ENCODE measurements at places on chromosomes 11 and 22. TPM values are rescaled to one million over a fixed set of nuclear protein-coding genes. Genes with fewer than 3 reads are reported as not detected.
A peak's percentile ranks its signal among the peaks of the same experiment; 100 is the strongest.

Gene ZP1
- not detected for total RNA-seq

Gene FOLH1
- not detected for total RNA-seq

Gene SLC6A5
- not detected for total RNA-seq

Gene NECTIN1
- 16.8 TPM for total RNA-seq

Gene TEX12
- total RNA-seq, result not detected

Gene MS4A2
- 1.0 TPM for total RNA-seq

Gene VPREB1
- total RNA-seq, result not detected

Gene AGBL2
- 17.4 TPM for total RNA-seq

Gene OR51G1
- total RNA-seq, result not detected

Gene TRIM48
- total RNA-seq, result not detected

Gene TMEM191B
- 4.7 TPM for total RNA-seq

Gene RTN4RL2
- total RNA-seq, result not detected

Gene OR8G5
- total RNA-seq, result not detected

GRCh38 chr22:43789452-43789851 is 22.7 kb downstream of the EFCAB6 start:
- no peak for DNase-seq
- no peaks in the 10 kb centered on the region for H3K4me1 ChIP-seq
- H3K36me3 ChIP-seq, result no peaks in the 10 kb centered on the region
- H3K27me3 ChIP-seq, result no peaks in the 10 kb centered on the region
- no peak overlapping the region for H3K27ac ChIP-seq

GRCh38 chr11:45537614-45538013 is 127.8 kb downstream of the CHST1 start:
- H3K4me1 ChIP-seq, result no peaks in the 10 kb centered on the region
- H3K4me3 ChIP-seq, result no peak overlapping the region
- no peaks in the 10 kb centered on the region for H3K27me3 ChIP-seq
- no peaks in the 10 kb centered on the region for H3K36me3 ChIP-seq

- H3K27ac ChIP-seq, result peak overlapping the region; percentile 63
- no peak for DNase-seq
- no peaks in the 10 kb centered on the region for H3K4me1 ChIP-seq
- H3K4me3 ChIP-seq, result no peak overlapping the region
- H3K27me3 ChIP-seq, result no peaks in the 10 kb centered on the region
- H3K36me3 ChIP-seq, result no peaks in the 10 kb centered on the region
These were observed 157.0 kb upstream of the TIMP3 start for GRCh38 chr22:32644252-32645100.

- peak overlapping the region; percentile 28 for H3K4me3 ChIP-seq
- H3K27ac ChIP-seq, result peak overlapping the region; percentile 46
These were observed 16.9 kb downstream of the CTNND1 start for GRCh38 chr11:57778318-57779037.

- peak overlapping the region; percentile 77 for H3K27ac ChIP-seq
- H3K4me1 ChIP-seq, result no peaks in the 10 kb centered on the region
- DNase-seq, result no peak
- no peaks in the 10 kb centered on the region for H3K36me3 ChIP-seq
- H3K27me3 ChIP-seq, result no peaks in the 10 kb centered on the region
These were observed 351.3 kb downstream of the LARGE1 start for GRCh38 chr22:33569018-33569417.

DNA sequence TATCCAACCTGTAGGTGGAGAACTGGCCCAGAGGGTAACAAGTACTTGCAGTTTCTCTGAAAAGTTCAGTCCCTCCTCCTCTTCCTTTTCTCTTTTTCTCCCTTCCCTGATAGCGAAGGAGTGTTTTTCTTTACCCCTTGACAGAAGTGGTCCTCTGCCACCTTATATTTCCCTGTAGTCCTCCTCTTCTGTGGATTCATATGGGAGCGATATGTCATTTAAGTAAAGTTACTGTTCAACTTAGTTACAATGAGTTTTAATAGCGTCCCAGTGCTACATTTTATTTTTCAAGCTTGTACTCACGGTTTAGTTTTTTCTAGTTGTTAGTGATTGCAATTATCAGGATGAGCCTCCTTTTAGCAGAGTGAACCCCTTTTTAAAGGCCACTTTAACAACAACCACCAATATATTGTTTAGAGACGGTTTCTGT is 1.4 kb downstream of the PCF11 start:
- no peaks in the 10 kb centered on the region for H3K36me3 ChIP-seq
- no peak for DNase-seq
- peak overlapping the region; percentile 90 for H3K4me3 ChIP-seq
- peak overlapping the region; percentile 100 for H3K27ac ChIP-seq
- H3K4me1 ChIP-seq, result peaks cover 5% of the 10 kb centered on the region

- peaks cover 30% of the 10 kb centered on the region for H3K4me1 ChIP-seq
- no peaks in the 10 kb centered on the region for H3K36me3 ChIP-seq
- H3K4me3 ChIP-seq, result peak overlapping the region; percentile 77
- H3K27me3 ChIP-seq, result no peaks in the 10 kb centered on the region
- no peak for DNase-seq
These were observed 397 bp upstream of the CD44 start for GRCh38 chr11:35138606-35138942.

GRCh38 chr11:11363674-11364073 is 10.6 kb upstream of the CSNK2A3 start:
- no peak for DNase-seq
- H3K27ac ChIP-seq, result no peak overlapping the region
- H3K4me3 ChIP-seq, result no peak overlapping the region
- H3K27me3 ChIP-seq, result no peaks in the 10 kb centered on the region
- no peaks in the 10 kb centered on the region for H3K4me1 ChIP-seq

DNA sequence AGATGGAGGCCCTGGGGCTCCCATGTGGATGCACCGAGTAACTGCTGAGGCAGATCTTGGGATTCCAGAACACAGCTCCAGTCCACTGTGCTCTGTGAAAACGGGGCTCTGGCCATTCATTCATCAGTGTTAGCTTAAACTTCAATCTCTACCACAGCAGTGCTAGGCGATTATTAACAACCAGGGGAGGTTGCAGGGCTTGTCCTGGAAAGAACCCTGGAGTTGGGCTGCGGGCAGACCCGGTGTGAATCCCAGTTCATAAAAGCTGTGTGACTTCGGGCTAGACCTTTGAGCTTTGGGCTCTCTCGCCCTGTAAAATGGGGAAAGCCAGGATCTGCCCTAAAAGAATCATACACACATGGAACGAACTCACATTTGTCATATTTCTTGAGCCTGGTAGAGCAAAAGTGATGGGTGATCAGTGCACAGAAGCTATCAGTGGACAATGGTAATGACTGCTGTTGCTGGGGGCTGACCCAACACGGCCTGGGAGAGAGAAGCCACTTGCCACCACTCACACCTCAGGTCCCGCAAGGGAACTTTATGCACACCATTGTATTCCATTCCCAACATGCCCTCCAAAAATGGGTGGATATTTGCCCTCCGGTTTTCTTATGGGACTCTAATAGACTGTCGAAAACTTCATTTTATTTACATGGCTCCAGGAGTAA is 15.6 kb upstream of the CRYBB3 start:
- no peaks in the 10 kb centered on the region for H3K36me3 ChIP-seq
- no peak for DNase-seq
- H3K27ac ChIP-seq, result no peak overlapping the region

- H3K4me1 ChIP-seq, result no peaks in the 10 kb centered on the region
- H3K27me3 ChIP-seq, result no peaks in the 10 kb centered on the region
- H3K4me3 ChIP-seq, result no peak overlapping the region
- no peak overlapping the region for H3K27ac ChIP-seq
These were observed 2.2 kb upstream of the MRGPRG start for GRCh38 chr11:3220521-3221407.

DNA sequence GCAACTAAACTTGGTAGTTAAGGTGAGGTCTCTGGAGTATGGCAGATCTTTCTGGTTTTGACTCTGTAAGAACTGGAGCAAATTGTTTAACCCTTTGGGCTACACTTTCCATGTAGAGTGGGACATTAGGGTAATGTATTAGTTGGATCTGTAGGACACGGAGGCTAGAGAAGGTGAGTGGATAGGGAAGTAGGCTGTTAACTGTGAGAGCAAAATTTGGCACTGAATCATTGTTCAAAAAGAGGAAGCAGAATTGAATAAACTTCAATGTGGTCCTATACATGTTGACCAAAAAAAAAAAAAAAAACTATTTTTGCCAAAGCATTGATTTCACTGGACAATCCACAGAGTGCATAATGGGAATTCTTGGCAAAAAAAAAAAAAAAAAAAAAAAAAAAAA is 370.2 kb upstream of the CHORDC1 start:
- no peak overlapping the region for H3K27ac ChIP-seq
- no peaks in the 10 kb centered on the region for H3K4me1 ChIP-seq
- H3K36me3 ChIP-seq, result no peaks in the 10 kb centered on the region
- H3K4me3 ChIP-seq, result no peak overlapping the region

DNA sequence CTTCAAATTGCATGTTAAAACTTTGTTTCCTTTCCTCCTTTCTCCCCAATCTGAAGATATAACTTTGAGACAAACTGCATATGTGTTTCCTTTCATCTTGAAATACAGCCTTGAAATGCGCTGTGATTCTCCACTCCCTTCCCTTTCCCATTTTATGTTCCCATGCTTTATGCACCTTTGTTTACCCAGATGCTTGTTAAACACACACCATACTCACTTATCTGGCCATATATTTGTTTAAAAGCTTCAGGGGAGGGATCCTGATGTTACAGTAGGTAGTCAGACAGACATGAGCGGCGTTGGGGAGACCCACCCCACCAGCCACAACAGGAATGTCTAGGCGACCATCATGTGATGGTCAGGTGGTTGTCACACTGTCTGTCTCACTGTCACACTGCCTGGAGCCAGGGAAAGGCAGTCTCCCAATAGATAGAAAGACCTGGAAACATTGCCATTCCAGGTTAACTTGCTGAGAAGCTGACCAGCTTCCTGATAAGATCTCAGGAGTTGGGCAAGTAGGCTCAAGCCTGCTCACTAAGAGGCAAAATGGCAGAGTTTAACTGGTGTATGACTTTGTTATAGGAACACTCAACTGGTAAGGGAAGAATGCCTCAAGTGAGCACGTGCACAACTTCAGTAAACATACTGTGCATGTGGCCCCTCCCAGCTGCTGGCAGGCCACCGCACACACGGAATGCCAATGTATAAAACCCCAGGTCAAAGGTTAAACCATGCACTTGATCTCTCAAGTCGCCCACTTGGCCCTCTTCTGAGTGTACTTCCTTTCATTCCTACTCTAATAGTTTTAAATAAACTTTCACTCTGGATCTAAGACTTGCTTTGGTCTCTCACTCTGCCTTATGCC is 23.5 kb upstream of the MSANTD2 start:
- no peak overlapping the region for H3K27ac ChIP-seq
- H3K27me3 ChIP-seq, result no peaks in the 10 kb centered on the region
- no peaks in the 10 kb centered on the region for H3K36me3 ChIP-seq
- H3K4me1 ChIP-seq, result no peaks in the 10 kb centered on the region
- DNase-seq, result no peak
- no peak overlapping the region for H3K4me3 ChIP-seq

DNA sequence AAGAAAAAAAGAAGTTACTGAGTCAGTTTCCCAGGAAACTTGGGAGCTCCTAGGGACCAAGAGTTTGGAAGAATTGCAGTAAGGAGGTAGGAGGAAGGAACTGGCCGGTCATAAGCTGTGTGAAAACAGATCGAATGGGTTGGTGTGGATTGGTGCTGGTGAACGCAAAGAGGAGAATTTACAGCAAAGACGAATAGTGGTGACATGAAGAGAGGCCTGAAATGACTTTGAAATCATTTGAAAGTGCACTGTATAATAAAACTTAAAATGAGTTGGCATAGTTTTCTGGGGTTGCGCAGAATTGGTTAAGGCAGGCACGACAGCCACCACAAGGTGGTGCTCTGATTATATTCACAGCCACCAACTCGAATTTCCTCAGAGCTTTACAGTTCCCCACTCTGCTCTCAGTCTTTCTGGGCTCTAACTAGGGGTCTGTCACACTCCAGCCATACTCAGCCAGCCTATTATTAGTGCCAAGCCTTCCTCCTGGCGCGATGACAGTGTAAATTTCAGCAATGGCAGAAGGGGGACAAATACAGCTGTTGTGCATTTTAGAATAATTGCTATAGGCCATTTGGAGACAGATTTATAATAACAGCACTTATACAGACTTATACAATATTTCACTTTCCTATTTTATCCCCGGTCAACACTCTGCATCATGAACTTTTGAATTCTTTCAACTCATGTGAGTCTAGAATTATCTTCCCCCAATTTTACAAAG is 8.3 kb upstream of the HTR3B start:
- DNase-seq, result peak; percentile 76
- H3K27me3 ChIP-seq, result no peaks in the 10 kb centered on the region
- no peak overlapping the region for H3K4me3 ChIP-seq
- H3K4me1 ChIP-seq, result no peaks in the 10 kb centered on the region
- no peaks in the 10 kb centered on the region for H3K36me3 ChIP-seq

- H3K27ac ChIP-seq, result no peak overlapping the region
- no peaks in the 10 kb centered on the region for H3K4me1 ChIP-seq
- H3K4me3 ChIP-seq, result no peak overlapping the region
- DNase-seq, result no peak
These were observed 15.3 kb downstream of the C11orf54 start for GRCh38 chr11:93756748-93757147.

DNA sequence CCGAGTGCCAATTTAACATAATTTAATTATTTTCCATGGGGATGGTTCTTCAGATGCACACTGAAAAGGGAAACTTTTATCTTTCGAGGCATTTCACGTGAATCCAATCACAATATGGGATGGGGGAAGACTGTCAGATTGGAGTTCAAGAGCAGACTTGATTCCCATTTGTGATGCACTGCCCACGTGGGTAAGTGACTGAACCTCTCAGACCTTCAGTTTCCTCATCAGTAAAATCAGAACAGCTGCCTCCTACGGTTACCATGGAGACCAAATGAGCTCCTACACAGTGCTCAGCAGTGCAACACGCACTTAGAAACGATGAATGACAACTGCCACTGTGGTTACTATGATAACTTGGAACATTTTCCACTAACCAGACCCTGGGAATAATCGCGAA is 21.7 kb downstream of the KIAA0930 start:
- H3K27me3 ChIP-seq, result no peaks in the 10 kb centered on the region
- H3K27ac ChIP-seq, result no peak overlapping the region
- no peaks in the 10 kb centered on the region for H3K4me1 ChIP-seq
- no peak for DNase-seq
- no peak overlapping the region for H3K4me3 ChIP-seq
- H3K36me3 ChIP-seq, result no peaks in the 10 kb centered on the region

GRCh38 chr11:110782616-110783015 is 70.4 kb upstream of the ARHGAP20 start:
- no peaks in the 10 kb centered on the region for H3K4me1 ChIP-seq
- no peaks in the 10 kb centered on the region for H3K36me3 ChIP-seq
- no peak overlapping the region for H3K27ac ChIP-seq
- H3K4me3 ChIP-seq, result no peak overlapping the region

DNA sequence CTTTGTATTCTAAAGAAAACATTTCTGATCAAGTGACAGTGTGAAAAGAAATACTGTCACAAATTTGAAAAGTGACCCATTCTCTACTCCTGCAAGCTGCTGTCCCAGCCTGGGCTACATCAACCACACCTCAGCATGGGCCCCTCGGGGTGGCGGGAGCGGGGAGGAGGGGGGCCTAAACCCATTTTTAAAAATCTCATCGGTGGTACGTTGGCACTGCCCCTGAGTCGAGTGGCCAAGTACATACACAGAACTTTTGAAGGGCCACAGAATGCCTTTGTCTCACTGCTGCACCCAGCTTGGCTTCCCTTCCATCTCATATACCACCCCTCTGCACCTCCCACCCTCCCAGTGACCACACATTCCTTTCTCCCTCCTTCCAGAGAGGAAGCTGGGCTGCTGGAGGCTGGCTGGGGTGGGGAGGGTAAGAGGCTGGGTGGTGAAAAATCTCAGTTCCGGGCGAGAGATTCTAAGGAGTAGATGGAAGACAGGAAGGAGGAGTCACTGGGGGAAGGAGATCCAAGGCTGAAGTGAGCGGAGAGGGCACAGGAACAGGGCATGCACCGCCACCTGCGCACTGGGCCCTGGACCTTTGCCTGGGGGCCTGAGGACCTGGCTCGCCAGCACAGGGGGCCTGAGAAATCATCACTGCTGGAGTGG is 21.1 kb downstream of the FXYD6 start:
- no peaks in the 10 kb centered on the region for H3K4me1 ChIP-seq
- H3K4me3 ChIP-seq, result no peak overlapping the region
- no peaks in the 10 kb centered on the region for H3K27me3 ChIP-seq
- no peak for DNase-seq
- no peaks in the 10 kb centered on the region for H3K36me3 ChIP-seq
